NCI-H526 (cell line): ENCODE measurements at places on chromosomes 7 and 10.

GRCh38 chr10:49187044-49187484 is 1.1 kb downstream of the TMEM273 start:
- DNase-seq, result no peak

- DNase-seq, result no peak
These were observed 186.4 kb downstream of the FAM107B start for GRCh38 chr10:14588084-14588937.

DNA sequence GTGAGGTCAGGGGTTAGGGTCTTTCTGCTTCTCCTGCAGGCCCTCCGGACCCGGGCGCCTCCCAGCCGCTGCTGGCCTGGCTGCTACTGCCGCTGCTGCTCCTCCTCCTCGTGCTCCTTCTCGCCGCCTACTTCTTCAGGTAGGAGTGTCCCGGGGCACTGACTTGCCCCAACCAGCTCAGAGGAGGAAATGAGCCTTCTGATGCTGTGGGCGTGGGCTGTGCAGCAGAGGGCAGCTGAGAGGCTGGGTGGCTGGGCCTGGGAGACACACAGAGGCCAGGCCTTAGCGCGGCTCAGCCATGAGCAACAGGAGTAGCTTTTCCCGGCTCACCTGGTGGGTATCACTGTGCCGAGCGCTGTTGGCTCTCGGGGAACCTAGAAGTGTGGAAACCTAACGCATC is 78.9 kb downstream of the MKI67 start:
- DNase-seq, result no peak

DNA sequence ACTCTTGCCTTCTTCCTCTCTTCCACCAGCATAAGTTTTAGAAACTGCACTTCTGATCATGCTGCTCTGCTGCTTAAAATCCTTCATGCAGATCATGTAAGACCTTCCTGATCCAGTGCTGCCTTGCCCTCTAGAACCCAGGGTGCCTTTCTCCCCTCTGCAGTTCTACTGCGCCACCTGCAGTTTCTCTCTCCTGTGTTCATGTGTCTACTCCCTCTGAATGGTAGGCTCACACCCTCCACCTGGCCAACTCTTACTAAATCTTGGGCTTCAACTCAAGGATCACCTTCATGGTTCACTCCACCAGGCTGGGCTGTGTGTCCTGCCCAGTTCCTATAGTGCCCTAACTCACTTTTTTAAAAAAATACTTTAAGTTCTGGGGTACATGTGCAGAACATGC is 174.6 kb upstream of the ITGB1 start:
- peak; percentile 17 for DNase-seq
